T-cell (primary cell): ENCODE measurements at places on chromosomes 12 and 14.

DNA sequence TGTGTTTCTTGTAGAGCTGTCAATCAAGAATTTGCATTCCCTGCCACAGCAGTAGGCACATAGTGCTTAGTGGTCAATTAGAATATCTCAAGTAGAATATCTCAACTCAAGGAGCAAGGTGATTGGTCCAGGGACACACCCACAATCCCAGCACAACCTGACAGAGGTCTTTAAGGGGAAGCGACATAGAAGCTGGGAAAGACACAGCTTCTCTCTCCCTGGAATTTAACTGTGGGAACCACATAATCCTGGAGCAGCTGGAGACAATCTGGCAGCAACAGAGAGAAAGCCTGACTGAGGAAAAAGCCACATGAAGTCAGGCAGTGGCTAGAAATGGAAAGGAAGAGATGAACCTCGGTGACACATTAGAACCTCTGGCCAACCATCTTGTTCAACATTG is 85.7 kb upstream of the LMO3 start:
- no peak for DNase-seq
- no peaks in the 10 kb centered on the region for H3K4me1 ChIP-seq
- H3K36me3 ChIP-seq: no peaks in the 10 kb centered on the region
- no peak overlapping the region for H3K4me3 ChIP-seq

- no peak overlapping the region for H3K27ac ChIP-seq
- no peak overlapping the region for H3K4me3 ChIP-seq
- peaks cover 2% of the 10 kb centered on the region for H3K36me3 ChIP-seq
- no peaks in the 10 kb centered on the region for H3K27me3 ChIP-seq
- no peak for DNase-seq
These were observed 46.0 kb downstream of the YEATS4 start for GRCh38 chr12:69405566-69405865.

- H3K36me3 ChIP-seq: peaks cover 66% of the 10 kb centered on the region
- no peaks in the 10 kb centered on the region for H3K27me3 ChIP-seq
- no peak for DNase-seq
- no peak overlapping the region for H3K27ac ChIP-seq
- no peak overlapping the region for H3K4me3 ChIP-seq
- no peaks in the 10 kb centered on the region for H3K4me1 ChIP-seq
These were observed 70.7 kb downstream of the PTPN11 start for GRCh38 chr12:112489456-112489855.

GRCh38 chr14:62528296-62528695 is 517.0 kb downstream of the KCNH5 start:
- no peak overlapping the region for H3K4me3 ChIP-seq
- no peaks in the 10 kb centered on the region for H3K36me3 ChIP-seq
- no peak for DNase-seq
- H3K27ac ChIP-seq: no peak overlapping the region

GRCh38 chr14:55592436-55592835 is 12.4 kb downstream of the KTN1 start:
- no peak for DNase-seq
- no peak overlapping the region for H3K4me3 ChIP-seq
- no peak overlapping the region for H3K27ac ChIP-seq
- H3K27me3 ChIP-seq: no peaks in the 10 kb centered on the region
- no peaks in the 10 kb centered on the region for H3K36me3 ChIP-seq
- H3K4me1 ChIP-seq: peaks cover 2% of the 10 kb centered on the region

DNA sequence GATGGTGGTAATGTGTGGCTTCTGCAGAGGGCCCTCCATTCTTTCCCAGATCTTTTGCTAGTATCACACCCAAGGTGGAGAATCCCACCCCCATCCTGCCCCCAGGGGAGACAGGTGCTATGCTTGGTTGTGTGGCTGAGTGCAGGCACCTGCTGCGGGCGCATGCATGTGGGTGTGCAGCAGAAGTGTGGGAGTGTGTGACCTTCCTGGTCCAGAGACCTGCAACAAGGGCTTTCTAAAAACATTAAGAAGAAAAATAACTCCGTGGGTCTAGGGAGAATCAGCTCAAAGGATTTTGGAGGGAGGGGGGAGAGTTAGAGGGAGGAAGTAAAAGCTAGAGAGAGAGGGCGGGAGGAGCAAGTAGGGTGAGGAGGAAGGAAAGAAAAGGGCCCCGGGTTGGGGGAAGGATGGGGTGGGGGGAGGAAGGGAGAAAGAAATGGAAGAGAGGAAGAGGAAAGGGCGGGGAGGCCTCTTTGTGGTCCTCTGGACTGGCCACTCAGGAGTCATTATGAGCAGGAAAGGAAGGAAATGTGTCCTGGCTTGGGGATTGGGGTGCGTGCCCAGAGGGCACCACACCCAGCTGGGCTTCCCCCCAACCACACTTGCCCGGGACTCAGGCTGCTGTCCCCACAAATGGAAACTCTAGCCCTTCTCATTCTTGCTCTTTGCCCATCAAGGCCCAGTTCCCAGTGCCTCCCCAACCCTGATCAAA is 3.1 kb upstream of the FIGNL2 start:
- H3K27me3 ChIP-seq: no peaks in the 10 kb centered on the region
- H3K4me1 ChIP-seq: peaks cover 8% of the 10 kb centered on the region
- H3K36me3 ChIP-seq: no peaks in the 10 kb centered on the region
- no peak overlapping the region for H3K27ac ChIP-seq
- DNase-seq: no peak

- no peak for DNase-seq
- peaks cover 45% of the 10 kb centered on the region for H3K4me1 ChIP-seq
- H3K36me3 ChIP-seq: no peaks in the 10 kb centered on the region
These were observed 2.2 kb upstream of the OAS1 start for GRCh38 chr12:112904571-112904970.

DNA sequence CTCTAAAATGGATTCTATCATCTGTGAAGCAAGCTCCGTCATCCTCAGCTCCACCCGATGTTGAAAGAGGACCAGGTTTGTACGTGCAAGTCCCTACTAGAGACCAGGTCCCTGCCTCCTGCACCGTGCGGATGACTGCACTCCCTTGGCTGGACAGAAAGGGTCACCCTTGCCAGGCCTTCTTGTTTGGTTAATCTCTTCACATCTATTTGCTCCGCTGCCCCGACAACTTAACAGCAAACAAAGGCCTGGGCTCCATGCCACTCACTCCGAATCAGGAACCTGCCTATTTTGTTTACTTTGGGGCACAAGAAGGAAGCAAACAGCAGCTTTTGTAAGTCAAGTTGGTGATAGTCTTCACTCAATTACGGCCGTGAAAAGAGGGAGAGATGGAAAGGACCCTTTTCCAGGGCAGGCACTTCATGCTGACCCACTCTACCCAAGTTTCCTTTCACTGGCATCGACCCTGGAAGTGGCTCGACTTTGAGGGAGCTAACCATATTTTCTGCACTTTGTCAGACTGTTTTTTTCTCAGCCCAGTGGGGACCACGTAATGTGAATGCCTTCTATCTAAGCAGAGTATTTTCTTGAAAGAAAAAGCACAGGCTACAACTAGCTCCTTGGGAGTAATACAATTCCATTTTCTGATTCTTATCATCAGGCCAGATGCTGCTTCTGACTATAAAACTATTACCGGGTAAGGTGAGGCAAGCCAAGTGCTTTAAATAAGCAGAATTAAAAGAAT is 202.6 kb downstream of the FOXN3 start:
- peaks cover 9% of the 10 kb centered on the region for H3K36me3 ChIP-seq
- H3K4me1 ChIP-seq: no peaks in the 10 kb centered on the region
- no peak overlapping the region for H3K4me3 ChIP-seq
- no peak for DNase-seq

GRCh38 chr14:68911594-68912227 is 67.4 kb downstream of the ACTN1 start:
- no peak overlapping the region for H3K27ac ChIP-seq
- no peak overlapping the region for H3K4me3 ChIP-seq
- DNase-seq: peak; percentile 71
- H3K36me3 ChIP-seq: peaks cover 26% of the 10 kb centered on the region

DNA sequence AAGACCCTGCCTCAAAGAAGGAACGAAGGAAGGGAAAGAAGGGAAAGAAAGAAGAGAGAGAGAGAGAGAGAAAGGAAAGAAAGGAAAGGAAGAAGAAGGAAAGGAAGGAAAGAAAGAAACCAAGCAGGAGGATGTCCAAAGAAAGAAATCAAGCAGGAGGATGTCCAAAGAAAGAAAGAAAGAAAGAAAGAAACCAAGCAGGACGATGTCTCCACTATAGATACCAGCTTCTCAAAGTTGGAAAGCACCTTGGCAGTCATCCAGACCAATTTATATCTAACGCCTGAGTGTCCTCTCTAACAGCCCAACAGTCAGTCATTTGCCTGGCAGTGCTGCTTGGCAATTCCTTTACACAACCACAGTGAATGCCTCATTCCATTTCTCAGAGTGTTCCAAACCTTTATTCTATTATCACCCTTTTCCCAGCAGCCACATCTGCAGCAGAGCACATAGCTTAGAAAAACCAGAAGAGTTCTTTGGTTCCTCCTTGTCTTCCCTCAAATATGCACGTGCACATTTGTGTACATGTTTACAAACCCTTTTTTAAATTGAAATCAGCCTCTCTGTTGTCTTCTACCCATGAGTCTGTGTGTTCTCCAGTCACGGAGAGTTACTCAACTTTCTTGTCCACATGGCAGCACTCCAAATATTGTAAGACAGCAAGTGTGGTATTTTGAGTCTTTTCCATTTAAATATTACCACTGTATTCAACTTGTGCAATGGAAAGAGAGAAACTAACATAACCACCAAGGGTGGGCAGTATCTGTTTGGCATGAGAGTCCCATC is 138.4 kb downstream of the STXBP6 start:
- no peaks in the 10 kb centered on the region for H3K4me1 ChIP-seq
- H3K4me3 ChIP-seq: no peak overlapping the region
- no peak for DNase-seq
- no peaks in the 10 kb centered on the region for H3K36me3 ChIP-seq
- H3K27me3 ChIP-seq: no peaks in the 10 kb centered on the region
- H3K27ac ChIP-seq: no peak overlapping the region

GRCh38 chr12:9751204-9752144 is 9.2 kb downstream of the CD69 start:
- no peaks in the 10 kb centered on the region for H3K27me3 ChIP-seq
- peaks cover 39% of the 10 kb centered on the region for H3K36me3 ChIP-seq
- H3K27ac ChIP-seq: peak overlapping the region; percentile 28
- no peak overlapping the region for H3K4me3 ChIP-seq
- H3K4me1 ChIP-seq: peaks cover 33% of the 10 kb centered on the region
- no peak for DNase-seq

GRCh38 chr12:48454667-48455066 is 17.7 kb upstream of the ANP32D start:
- H3K36me3 ChIP-seq: no peaks in the 10 kb centered on the region
- H3K4me1 ChIP-seq: no peaks in the 10 kb centered on the region
- H3K27me3 ChIP-seq: no peaks in the 10 kb centered on the region
- no peak overlapping the region for H3K27ac ChIP-seq
- no peak overlapping the region for H3K4me3 ChIP-seq

- no peaks in the 10 kb centered on the region for H3K36me3 ChIP-seq
- no peaks in the 10 kb centered on the region for H3K27me3 ChIP-seq
- no peaks in the 10 kb centered on the region for H3K4me1 ChIP-seq
- DNase-seq: no peak
These were observed 146.6 kb downstream of the DPY19L2 start for GRCh38 chr12:63521706-63522105.

DNA sequence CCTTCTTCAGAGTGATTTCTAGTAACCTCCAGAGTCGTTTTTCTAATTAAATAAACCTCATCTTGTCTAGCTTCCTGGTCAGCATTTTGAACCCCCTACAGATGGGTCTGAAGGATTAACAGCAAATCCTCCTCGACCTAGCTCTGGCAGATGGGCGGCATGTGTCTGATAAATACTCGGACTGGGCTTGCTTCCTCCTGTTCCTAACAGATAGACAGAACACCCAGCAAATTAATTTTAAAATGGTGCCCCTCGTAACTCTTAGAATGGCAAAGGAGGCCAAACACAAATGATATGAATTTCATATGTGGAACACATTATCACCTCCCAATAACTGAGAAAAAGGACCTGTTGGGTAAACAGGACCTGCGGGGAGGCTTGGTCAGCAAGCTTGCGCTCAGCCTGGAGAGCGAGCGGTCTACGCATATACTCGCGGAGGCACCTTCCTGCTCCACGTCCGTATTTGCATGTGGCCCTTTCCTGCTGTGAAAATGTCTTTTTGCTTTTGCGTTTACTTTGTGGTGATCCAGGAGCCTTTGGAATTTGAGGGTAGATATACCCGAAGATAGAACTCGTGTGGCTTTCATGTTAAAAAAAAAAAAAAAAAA is 79.6 kb downstream of the OTX2 start:
- no peaks in the 10 kb centered on the region for H3K4me1 ChIP-seq
- H3K36me3 ChIP-seq: no peaks in the 10 kb centered on the region
- no peak for DNase-seq
- no peak overlapping the region for H3K27ac ChIP-seq

DNA sequence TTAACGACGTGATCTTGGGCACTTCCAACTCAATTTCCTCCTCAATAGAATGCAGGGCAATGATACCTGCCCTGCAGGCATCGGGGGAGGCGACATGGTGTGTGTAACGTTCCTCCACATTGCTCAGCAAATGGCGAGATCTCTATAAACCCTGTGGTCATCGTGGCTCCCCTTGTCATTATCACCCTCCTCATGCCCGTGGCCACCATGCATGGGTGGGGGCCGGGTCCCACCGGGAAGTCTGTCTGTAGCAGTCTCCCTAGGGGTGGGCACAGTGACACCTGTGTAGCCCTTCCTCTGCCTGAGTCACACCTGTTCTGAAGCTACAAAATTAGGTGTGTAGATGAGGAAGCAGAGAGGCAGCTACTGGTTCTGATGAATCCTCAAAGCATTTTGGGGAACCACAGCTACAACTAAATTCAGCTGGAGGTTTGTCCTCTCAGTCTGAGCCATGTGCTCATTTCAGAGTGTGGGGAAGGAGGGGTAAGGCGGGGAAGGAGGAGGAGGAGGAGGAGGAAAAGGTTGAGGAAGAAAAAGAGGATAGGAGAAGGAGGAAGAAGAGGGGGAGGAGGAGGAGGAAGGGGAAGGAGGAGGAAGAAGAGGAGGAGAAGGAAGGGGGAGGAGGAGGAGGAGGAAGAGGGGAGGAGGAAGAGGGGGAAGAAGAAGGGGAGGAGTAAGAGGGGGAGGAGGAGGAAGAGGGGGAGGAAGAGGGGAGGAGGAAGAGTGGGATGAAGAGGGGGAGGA is 11.0 kb upstream of the CACNA2D4 start:
- peaks cover 19% of the 10 kb centered on the region for H3K4me1 ChIP-seq
- H3K36me3 ChIP-seq: no peaks in the 10 kb centered on the region
- DNase-seq: no peak
- no peak overlapping the region for H3K4me3 ChIP-seq
- H3K27ac ChIP-seq: no peak overlapping the region

DNA sequence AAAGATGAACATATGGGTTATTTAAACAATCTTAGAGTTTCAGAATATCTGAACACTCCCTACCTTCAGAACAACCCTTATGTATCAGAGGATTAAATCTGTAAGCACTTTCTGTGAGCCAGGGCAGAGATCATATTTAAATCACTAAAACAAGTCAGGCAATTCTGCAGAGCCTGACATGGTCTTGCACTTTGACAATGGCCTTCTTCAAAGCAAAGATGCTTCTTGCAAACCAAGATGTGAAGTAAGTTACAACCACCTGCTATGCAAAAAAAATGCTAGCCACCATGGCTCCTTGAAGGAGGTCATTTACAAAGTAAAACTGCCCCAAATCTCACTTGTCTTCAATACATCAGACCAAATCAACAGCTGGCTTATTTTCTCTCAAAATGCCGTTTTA is 3.2 kb downstream of the PPP1CC start:
- H3K27me3 ChIP-seq: no peaks in the 10 kb centered on the region
- H3K4me1 ChIP-seq: peaks cover 52% of the 10 kb centered on the region
- peak overlapping the region; percentile 76 for H3K4me3 ChIP-seq
- H3K36me3 ChIP-seq: peaks cover 3% of the 10 kb centered on the region

GRCh38 chr12:108816652-108817335 is 40.6 kb downstream of the SSH1 start:
- H3K4me1 ChIP-seq: no peaks in the 10 kb centered on the region
- no peaks in the 10 kb centered on the region for H3K27me3 ChIP-seq
- H3K4me3 ChIP-seq: no peak overlapping the region
- no peak for DNase-seq
